Osteocyte (in vitro differentiated cells): ENCODE measurements at places on chromosomes 13 and 19. TPM values are rescaled to one million over a fixed set of nuclear protein-coding genes. Genes with fewer than 3 reads are reported as not detected.

The IZUMO1 gene
- total RNA-seq = not detected in 2 replicates

DNA sequence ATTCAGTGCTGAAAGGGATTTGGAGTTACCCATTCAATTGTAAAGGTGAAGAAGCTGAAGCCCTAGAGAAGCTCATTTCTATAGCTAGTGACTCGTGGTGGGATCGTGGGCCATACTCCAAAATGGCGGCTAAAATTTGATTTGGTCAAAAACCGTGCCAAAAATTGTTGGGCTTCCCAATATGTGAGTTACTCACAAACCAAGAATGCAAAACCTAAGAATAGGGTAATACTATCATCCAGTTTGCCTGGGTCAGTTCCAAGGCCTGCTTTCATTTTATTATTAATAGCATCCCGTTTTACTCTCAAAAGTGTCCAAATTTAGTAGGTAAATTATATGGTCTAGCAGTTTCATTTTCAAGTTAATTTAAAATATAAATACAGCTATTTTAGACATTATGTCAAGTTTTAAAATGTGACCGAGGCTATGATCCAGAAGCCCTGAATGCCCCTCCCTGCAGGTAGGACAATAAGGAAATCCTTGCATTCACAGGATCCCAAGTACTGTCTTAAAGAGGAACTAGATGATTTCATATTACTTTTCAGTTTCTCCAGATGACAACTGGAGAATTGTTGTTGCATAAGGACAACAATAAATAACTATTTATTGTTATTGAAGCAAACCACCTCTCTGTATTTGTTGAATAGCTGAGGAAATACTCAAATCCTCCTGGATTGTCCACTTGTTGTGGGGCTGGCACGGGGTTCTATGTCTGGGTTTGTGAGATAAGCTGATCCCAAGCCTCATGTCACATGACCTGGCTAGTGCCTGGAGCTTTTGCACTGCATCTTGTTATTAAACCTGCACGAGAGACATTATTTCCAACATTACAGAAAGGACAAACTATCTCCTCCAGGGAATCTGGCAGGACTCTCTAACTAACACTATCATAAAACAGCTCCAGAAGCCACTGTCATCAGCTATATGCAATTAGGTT is 11.6 kb upstream of the RAP2A start:
- no peak for DNase-seq

The CYP4F2 gene
- not detected in 2 replicates for total RNA-seq

DNA sequence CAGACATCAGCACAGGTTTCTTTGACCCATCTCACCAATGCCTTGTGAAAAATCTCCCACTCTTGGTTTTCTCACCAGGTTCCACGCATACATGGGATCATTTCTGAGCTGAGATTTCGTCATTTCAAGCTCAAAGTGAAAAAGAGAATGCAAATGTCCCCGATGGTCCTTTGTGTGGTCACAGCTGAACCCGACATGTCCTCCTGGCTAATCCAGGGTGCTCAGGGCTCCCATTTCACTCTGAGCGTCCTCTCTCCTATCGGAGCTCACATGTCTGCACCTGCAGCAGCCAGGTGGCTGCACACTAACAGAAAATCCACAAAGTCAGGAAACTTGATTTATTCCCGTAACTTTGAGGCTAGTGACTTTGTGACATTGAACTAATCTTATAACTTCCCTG is 9.3 kb upstream of the CEACAM3 start:
- DNase-seq = no peak

GRCh38 chr19:29021232-29021916 is 191.6 kb downstream of the UQCRFS1 start:
- DNase-seq = no peak
